ENCODE measurements at places on chromosomes 16 and 17. TPM values are rescaled to one million over a fixed set of nuclear protein-coding genes. Genes with fewer than 3 reads are reported as not detected.

Gene ZNF750
- not detected for total RNA-seq

Gene ABCA8
- not detected for total RNA-seq

Gene TBC1D3I
- 0.58 TPM for total RNA-seq

Gene TRPV3
- total RNA-seq = 0.31 TPM

Gene CDR2L
- 0.13 TPM for total RNA-seq

- DNase-seq = no peak
These were observed 236.1 kb upstream of the C16orf82 start for GRCh38 chr16:26830428-26831127.

DNA sequence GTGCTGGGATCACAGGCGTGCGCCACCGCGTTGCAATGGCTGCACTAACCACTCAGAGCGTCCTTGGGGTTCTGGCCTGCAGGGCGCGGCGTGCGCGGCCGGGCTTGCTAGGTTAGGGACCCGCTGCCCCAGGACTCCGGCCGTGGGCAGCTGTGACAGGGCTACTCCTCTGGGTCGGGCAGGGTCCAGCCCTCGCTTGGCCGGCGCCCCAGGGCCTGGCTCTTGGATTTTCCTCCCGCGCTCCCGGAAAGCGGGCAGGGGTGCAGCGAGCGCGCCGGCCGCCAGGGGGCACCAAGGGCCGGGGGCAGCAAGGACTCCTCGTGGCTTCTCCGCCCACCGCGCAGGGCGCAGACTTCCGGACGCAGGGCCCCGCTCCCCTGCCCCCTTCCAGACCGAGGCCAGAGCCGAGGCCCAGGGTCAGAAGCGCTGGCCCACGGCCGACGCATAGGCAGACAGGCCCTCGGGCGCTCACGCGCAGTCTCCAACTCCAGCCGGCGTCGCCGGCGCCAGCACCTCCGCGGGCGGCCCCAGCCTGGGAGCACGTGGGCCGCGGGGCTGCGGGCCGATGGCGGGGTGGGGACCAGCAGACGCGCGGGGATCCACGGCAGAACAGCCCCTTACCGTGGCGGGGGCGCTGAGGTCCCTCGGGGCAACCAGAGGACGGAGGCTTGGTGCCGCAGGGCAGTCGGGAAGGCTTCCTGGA, 355 bp downstream of the TLE7 start:
- no peak for DNase-seq

DNA sequence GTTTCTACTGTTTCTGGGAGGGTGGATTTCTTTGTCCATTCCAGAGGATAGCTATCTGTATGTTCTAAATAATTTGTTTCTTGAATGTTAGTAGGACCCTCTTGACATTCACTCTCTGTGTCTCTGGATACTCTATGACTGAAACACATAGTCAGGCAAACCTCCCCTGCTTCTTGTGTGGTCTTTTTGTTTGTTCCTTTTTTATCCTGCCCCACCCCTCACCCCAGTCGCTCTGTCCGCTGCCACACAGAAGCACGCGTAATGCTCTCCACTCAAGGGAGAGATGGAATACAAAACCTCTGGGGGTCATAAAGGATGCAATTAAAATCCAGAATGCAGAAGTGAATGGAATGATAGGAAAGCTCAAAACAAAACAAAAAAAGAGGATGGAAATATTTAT, 253.1 kb downstream of the RBFOX1 start:
- no peak for DNase-seq

- DNase-seq = no peak
These were observed 46.9 kb downstream of the RMI2 start for GRCh38 chr16:11392041-11392581.

Measured in activated CD8-positive, alpha-beta T cell treated with anti-CD3 and anti-CD28 coated beads, Interleukin-2, amount 10 ng/mL, durations not matched to agents 7 days and 5 days (primary cell).